Cerebellum (tissue), 4 donors: ENCODE measurements at places on chromosomes 7 and 10. TPM values are rescaled to one million over a fixed set of nuclear protein-coding genes. Genes with fewer than 3 reads are reported as not detected.

Gene AEBP1
- 11.3 TPM for total RNA-seq

Gene ZNF511
- 8.9 TPM for total RNA-seq

- no peak for DNase-seq
These were observed 174.4 kb downstream of the MDFIC start for GRCh38 chr7:115096262-115096661.

DNA sequence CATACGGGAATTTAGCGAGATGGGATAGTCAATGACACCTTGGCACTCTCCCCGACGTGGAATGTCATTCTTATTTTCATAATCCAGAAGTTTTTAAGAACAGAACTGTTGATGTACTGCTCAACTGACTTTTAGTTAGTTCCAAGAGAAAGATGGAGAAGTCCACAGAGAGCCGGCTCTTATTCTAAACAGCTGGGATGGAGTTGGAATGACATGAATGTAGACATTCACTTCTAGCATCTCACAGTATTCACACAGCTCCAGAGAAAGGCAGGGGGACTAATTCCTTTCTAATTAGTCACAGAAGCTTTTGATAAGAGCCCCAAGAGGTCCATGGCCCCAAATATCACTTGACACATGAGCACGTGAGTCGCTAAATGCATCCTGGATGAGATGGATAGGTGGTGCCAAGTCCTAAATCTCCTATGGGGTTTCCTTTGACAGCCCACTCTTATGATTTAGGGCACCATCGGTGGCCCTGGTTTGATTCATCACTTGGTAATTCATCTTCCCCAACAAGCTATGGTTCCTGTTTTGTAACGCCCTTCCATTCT lies 420.3 kb upstream of the AUTS2 start:
- DNase-seq: no peak

- no peak for DNase-seq
These were observed 70.1 kb downstream of the IMMP2L start for GRCh38 chr7:111492234-111492633.

DNA sequence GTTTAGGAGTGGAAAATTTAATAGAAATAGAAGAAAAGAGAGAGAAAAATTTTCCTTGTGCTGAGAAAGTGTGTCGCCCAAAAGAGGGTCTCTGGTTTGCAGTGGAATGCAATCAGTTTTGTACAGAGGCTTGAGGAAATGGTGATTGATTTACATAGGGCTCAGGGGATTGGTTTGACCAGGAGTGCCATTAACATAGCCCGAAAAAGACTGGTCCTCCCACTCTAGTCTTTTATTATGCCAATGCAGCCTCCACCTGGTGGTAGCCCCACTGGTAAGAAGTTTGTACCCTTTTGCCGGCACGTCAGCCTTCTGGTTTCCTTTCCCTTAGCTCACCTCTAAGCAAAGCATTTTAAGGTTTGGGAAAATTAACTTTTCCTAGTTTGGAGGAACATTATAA lies 885.3 kb downstream of the XPNPEP1 start:
- no peak for DNase-seq

- DNase-seq: no peak
These were observed 166.6 kb upstream of the KLF14 start for GRCh38 chr7:130900471-130901076.
